Activated CD4-positive, alpha-beta T cell treated with anti-CD3 and anti-CD28 coated beads for 48 hours (primary cell): ENCODE measurements at places on chromosomes 5 and 9.

- DNase-seq, result no peak
These were observed 317.9 kb upstream of the ITGA1 start for GRCh38 chr5:52469835-52470234.

- DNase-seq, result no peak
These were observed 142.7 kb downstream of the PIP5K1B start for GRCh38 chr9:68847765-68848164.

GRCh38 chr9:127053057-127053821 lies 69.2 kb downstream of the ANGPTL2 start:
- no peak for DNase-seq

GRCh38 chr5:134430001-134430569 lies 18.4 kb upstream of the CDKN2AIPNL start:
- DNase-seq, result no peak

- no peak for DNase-seq
These were observed 73.3 kb downstream of the SECISBP2 start for GRCh38 chr9:89391585-89391984.

DNA sequence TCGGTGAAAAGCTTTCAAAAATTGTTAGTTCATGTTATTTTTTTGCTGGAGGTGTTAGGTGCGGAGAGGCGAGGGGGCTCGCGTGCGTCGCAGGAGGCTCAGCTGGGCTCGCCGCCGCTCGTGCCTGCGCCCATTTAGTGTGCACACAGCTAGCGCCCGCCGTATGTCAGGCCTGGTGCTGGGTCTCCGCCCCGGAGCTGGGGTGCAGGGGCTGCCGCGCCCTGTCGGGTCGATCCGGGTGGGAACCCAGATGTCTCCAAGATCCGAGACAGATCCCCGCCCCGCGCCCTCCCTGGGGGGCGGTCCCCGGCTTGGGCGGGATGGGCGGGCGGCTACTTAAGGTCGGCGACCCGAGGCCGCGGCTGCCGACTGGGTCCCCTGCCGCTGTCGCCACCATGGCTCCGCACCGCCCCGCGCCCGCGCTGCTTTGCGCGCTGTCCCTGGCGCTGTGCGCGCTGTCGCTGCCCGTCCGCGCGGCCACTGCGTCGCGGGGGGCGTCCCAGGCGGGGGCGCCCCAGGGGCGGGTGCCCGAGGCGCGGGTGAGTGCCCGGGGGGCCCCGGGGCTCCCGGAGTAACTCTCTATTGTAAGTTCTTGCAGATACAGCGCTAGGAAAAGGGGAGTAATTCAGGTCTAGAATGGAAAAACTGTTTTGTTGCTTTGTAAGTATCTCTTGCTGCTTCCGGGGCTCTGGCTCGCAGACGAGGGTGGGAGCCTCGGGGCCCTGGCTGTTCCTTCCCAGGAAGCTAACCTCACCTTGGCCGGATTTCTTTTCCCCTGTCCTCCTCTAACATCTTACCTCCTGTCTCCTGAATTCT lies 31.7 kb downstream of the GSN start:
- peak; percentile 40 for DNase-seq

GRCh38 chr9:137236936-137237421 lies 4.1 kb upstream of the TUBB4B start:
- DNase-seq, result no peak

DNA sequence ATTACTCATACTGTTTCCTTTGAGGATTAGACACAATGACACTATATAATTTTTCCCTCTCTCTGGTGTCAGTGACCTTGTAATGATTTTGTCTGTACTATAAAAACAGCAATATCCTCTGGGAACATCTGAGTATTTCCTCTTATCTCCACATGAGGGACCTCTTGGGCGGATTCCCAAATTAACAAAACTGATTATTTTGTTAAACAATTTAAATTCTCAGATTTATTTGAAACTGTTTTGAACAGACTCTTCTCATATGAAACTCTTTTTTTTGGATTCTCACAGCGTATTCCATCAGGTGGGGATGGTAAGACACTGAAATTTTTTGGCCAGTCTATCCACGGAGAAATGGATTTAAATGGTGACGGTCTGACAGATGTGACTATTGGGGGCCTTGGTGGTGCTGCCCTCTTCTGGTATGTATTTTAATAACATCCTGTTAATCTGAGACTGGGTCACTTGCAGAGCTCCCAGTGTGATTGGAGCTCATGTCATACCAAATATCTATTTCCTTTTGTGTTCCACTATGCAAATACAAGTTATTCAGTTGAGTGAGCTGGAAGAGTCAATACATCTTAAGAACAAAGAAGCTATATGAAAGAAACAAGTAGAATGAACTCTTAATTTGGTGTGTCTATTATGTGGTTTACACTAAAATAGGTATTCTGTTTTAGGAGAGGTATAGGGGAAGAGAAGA lies 73.8 kb upstream of the ITGA2 start:
- DNase-seq, result peak; percentile 57

DNA sequence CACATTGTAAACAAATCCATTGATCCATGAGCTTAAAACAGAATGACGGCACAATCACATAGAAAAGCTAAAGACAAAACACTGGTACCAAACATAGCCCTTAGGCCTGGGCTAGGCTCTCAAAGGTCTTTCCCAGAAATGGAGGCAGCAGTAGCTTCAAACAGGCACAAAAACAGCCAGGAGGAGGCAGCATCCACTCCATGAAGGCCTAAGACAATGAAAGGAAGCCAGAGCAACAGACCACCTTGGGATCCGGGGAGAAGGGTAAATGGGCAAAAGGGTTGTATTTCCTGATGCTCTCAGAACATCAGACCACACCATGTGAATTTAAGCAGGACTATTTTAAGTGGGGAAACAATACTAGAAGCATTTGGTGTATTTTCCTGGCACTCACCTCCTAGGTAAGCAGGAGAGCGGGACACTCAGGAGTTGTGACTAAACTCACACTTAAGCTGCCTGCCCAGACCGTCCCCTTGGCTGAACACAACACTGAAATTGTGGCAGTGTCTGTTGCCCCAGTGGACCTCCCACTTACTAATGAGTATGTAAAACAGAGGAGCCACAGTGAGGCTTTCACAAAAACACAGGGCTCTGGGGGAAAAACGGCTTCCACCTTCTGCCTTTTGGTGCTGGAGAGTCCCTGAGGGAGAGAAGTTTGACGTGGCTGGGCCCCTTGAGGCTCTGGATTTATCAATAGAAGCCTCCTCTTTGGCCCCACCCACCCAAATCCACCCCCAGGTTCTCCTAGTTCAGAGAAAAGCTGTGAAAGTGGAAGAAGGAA lies 11.9 kb downstream of the GNPDA1 start:
- peak; percentile 28 for DNase-seq

DNA sequence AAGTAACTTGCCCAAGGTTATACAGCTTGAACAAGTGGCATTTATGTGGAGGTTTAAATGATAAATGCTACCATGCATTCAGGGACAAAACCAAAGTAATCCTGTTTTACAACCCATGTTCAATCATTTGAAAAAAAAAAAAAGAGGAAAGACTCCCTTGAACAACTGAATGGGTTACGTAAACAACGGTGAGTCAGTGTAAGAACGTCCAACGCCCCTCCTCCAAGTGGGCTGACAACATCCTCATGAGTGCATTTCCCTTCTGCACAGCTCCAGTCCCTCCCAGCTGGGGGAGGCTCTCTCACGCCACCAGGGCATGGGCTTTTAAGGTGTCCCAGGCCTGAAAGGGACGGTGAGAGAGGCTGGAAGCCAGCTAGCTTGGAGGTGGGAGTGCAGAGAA lies 90.0 kb downstream of the PRRT1B start:
- DNase-seq, result peak; percentile 74

DNA sequence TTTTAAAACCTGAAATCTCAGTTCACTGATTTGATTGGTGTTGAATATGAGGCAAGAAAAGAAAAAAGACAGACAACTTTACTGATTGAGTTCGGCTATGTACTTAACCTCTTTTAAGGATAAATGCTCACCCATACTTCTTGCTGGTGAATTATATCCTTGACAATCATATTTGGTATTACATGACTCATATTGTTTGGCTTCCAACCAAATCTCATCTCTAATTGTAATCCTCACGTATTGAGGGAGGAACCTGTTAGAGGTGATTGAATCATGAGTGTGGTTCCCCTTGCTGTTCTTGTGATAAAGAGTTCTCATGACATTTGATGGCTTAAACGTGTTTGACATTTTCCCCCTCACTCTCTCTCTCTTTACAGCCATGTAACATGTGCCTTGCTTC lies 255.6 kb upstream of the IZUMO3 start:
- DNase-seq, result no peak

DNA sequence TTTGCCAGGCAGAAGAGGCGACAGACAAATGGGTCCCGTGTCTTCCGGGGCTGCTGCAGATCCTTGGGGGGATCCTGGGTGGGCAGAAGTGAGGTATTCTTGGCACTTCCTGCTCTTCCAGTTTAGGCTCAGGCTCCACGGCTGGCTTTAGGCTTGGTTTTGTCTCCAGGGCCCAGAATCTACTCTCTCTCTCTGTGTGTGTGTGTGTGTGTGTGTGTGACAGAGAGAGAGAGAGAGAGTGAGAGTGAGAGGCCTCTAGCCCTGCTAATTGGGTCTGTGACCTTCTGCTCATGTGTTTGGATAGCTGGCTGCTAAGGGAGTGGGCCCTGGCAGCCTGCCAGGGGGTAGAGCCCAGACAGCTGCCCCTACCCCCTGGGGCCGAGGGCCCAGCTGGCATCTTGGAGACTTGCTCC lies 39.3 kb downstream of the CRB2 start:
- DNase-seq, result no peak

GRCh38 chr5:151222790-151223446 lies 974 bp downstream of the CCDC69 start:
- DNase-seq, result peak; percentile 59

GRCh38 chr5:124289641-124290311 lies 456.7 kb downstream of the ZNF608 start:
- no peak for DNase-seq

- no peak for DNase-seq
These were observed 31.2 kb upstream of the BASP1 start for GRCh38 chr5:17186256-17186655.

DNA sequence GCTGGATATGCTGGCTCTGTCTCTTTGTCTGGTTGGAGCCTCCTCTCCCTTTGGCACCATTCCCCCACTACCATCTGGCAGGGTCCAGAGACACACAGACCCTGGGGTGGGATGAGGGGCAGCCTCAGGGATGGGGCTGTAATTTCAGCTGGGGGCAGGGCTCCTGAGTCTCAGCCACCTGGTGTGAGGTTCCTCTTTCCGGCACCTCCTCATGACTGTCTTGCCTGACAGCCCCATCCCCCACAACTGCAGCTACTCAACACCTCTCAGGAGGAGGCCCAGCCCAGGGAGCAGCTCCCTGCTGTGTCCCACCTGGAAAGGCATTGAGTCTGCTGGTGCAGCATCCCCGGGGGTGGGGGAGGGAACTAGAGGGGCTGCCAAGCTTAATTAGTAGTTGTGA lies 11.7 kb upstream of the RPS14 start:
- DNase-seq, result no peak

DNA sequence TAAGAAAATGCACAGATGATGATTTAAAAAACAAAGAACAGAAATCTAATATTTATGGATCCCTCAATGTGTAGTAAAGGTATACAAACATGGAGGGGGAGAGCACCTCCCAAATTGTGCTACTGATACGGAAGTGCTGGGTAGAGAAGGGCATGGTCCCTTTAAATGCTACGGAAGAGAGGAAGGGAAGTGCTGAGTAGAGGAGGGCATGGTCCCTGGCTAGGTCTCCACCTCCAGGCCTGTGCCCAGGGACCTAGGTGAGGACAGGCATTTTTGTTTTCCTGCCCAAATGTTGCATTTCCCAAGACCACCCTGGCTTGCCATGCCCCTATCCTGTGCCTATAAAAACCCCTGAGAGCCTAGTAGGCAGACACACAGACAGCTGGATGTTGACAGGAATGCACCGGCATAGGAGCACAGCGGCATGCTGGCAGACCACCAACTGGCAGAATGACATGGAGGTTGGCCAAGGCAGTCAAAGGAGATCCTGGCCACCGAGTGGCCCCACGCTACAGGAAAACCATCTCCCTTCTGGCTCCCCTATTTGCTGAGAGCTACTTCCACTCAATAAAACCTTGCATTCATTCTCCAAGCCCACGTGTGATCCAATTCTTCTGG lies 62.1 kb upstream of the SPDL1 start:
- no peak for DNase-seq

GRCh38 chr5:157252711-157253465 lies 13.0 kb upstream of the CYFIP2 start:
- peak; percentile 62 for DNase-seq

GRCh38 chr5:139747583-139748504 lies 47.8 kb upstream of the PSD2 start:
- DNase-seq, result peak; percentile 65

GRCh38 chr9:11141357-11141756 lies 528.6 kb upstream of the PTPRD start:
- no peak for DNase-seq

GRCh38 chr5:87410931-87411330 lies 1.8 kb downstream of the CCNH start:
- no peak for DNase-seq

DNA sequence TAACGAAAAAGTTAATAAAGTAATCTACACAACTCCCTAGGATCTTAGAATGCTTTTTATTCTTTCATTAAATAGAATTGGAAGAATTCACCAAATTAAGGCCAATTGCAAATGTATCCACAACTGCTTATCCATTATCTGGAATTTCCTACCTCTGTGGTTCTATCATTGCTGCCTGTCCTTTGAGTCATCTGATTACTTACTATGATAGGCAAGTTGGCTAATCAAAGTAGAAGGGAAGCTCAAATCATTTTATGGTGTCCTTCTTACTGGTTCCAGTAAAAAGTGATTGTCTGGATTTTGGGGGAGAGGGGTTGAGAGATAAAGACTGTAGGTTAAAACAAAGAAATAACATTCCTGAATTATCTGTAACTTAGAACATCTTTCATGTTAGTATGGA lies 161.4 kb upstream of the GNA14 start:
- DNase-seq, result no peak

DNA sequence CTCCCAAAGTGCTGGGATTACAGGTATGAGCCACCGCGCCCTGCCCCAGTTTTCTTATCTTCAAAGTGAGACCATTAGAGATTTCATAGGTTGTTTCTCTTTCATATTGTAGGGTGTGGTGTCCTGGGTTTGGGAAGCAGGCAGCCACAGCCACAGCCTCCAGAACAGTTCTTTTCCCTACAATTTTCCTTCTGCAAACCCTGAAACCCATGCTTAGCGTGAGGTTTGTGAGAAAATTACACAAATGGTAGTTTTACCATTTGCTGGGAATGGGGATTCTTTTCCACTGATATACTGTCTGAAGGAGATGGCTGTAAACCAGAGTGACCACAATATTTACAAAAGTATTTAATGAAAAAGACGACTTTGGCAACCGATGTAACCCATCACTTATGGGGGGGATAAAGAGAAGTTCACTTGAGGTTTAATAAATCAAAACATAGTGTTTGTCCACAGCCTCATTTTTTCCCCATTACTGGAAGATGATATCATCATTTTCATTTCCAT lies 26.7 kb upstream of the ECM2 start:
- no peak for DNase-seq
